GM18507 (cell line): ENCODE measurements at places on chromosomes 13 and 19.

- DNase-seq, result peak; percentile 99
Measured at GRCh38 chr19:4246767-4247593, at the start of gene YJU2. TSS of gene YJU2 (plus strand) at chr19:4247080. CDS start at chr19:4247147, 67 bp downstream.

- no peak for DNase-seq
Measured at GRCh38 chr19:3537101-3537437, 1.9 kb upstream of the TEKTIP1 start.

- no peak for DNase-seq
Measured at GRCh38 chr13:39676315-39676876, 20.9 kb downstream of the COG6 start.

DNA sequence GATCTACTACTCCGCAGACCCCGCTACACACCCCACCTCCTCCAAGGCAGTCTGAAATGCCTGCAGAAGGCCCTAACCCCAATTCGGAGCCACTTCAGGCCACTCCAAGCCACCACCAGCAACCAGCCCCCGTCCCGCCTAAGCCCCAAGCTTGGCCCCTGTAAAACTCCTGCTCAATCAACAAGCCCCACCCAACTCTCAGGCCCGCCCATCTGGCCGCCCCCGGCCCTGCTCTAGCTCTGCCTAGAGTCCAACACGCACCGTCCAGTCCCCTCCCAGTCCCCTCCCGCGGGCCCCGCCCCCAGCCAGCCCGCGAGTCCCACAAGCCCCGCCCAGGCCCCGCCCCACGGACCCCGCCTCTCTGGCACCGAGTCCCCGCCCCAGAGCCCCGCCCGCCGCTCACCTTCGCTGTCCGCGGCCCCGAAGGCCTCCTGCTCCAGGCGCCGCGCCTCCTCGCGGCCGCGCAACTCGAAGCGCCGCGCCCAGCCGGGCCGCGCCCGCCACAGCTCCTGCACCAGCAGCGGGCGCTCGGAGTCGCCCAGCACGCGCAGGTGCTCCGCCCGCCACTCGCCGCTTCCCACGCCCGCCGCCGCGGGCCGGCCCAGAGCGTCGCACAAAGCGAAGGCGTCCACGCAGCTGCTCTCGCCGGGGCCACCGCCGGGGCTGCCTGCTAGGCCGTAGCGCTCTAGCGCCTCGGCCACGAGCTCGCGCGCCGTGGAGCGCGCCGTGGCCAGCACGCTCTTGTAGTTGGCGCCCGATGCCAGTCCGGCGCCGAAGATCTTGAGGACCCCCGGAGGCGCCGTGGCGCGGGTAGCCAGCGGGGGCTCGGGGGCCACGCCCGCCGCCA lies 1.6 kb downstream of the RASIP1 start:
- peak; percentile 97 for DNase-seq

DNA sequence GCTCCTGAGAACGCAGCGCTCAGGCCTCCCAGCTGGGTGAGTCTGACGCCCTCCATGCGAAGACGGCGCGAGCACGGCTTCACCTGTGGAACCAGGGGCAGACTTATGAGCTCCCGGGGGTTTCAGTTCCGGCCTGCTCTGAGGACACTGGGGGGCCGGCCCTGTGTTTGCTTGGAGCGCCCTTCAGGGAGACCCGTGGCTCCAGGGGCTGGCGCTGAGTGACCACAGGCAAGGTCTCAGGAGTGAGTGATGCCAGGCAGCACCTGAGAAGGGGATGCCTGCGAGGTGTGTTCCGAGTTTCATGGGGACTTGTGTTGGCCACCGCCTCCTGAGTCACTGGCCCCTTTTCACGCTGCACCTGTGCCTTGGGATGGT lies 4.5 kb downstream of the MCF2L start:
- no peak for DNase-seq

DNA sequence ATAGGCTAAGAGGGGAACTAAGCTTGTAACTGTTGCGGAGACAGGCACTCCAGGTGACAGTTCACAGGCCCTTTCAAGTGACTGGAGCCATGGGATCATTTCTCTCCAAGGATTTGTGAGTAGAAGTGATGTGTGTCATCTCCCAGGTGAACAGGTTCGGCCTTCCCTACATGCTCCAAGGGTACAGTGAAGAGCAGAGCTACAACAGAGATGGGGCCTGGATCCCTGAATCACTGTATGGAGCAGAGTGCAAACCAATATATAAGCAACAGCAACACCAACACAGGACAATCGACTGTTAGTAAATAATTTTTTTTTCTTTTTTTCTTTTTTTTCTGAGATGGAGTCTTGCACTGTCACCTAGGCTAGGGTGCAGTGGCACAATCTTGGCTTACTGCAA lies 15.0 kb downstream of the ZSCAN18 start:
- no peak for DNase-seq

GRCh38 chr13:23477101-23477500 lies 43.6 kb upstream of the SACS start:
- DNase-seq, result no peak

- DNase-seq, result no peak
Measured at GRCh38 chr19:18109733-18110608, 12.4 kb downstream of the MAST3 start.

- no peak for DNase-seq
Measured at GRCh38 chr13:74452176-74452575, 318.0 kb upstream of the KLF12 start.

- no peak for DNase-seq
Measured at GRCh38 chr13:19178901-19179593, 2.6 kb downstream of the TUBA3C start.

- DNase-seq, result no peak
Measured at GRCh38 chr19:45450012-45450333, 17.8 kb upstream of the FOSB start.

DNA sequence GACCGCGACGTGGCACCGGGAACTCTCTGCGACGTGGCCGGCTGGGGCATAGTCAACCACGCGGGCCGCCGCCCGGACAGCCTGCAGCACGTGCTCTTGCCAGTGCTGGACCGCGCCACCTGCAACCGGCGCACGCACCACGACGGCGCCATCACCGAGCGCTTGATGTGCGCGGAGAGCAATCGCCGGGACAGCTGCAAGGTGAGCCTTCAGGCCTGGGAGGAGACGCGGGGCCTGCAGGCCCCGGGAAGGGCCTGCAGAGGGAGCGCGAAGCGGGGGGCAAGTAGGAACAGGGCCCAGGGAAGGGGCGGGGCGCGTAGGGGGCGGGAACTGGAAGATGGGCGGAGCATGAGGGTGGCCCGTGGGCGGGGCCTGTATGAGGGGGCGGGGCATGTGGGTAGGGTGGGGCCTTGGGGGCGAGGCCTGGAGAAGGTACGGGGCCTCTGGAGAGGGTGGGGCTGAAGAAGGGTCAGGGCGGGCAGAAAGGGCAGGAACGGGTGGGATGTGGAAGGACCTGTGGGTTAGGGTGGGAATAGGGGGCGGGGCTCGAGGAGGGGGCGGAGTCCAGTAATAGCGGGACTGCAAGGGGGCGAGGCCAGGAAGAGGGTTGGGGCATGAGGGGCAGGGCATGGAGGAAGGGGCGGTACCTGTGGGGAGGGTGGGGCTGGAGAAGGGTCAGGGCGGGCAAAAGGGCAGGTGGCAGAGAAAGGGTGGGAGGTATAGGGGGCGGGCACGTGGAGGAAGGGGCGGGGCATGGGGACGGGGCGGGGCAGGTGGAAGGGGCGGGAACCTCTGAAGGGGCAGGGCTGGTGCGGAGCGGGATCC lies 2.5 kb downstream of the CFD start:
- DNase-seq, result peak; percentile 69

- no peak for DNase-seq
Measured at GRCh38 chr19:23810496-23810895, 51.8 kb upstream of the ZNF681 start.

DNA sequence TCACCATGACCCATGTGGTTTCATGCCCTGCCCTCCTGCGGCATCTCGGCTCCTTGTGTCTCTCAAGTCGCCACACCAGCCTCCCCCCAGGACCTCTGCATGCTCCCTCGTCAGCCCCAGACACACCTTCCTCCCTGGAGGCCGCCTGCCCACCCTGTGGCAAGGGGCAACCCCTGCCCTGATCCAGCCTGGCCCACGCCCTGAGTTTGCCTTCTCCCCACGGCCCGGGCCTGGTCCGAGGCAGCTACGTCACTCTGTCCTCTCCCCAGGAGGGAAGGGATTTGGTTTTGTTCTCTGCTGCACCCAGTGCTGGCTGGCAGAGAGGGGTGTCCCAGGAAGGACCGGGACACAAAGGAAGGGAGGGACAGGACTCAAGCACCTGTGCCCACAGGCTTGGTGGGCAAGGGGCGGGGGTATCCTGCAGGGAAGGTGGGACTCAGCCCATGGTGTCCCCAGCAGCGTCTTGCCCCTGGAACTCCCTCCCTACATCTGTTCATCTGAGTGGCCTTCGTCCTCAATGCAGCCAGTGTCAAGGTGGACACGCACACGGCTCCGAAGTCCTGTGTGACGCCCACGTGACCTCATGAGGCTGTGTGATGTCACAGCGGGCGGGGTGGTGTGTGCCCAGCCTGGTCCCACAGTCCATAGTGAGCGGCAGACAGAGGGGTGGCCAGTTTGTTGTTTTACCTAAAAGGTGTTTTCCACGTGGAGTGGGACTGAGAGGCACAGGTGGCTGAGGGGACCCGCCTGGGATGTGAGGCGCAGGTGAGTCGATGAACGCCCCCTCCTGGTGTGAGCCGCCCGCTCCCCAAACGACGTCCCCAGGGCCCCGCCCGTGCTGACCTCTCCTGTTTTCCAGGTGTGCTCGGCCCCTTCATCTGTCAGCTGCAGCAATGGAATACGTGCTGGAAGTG lies at the start of gene TEX29:
TEX29 (plus strand) TSS at position 645 of the 914 bp plus-strand sequence; CDS start at position 894, 249 bp downstream.
- DNase-seq, result no peak

GRCh38 chr13:59946944-59947343 lies 216.8 kb downstream of the DIAPH3 start:
- no peak for DNase-seq

- DNase-seq, result no peak
Measured at GRCh38 chr19:3625996-3626472, 556 bp downstream of the CACTIN start.

- no peak for DNase-seq
Measured at GRCh38 chr13:75995966-75996365, 359.8 kb downstream of the LMO7 start.

DNA sequence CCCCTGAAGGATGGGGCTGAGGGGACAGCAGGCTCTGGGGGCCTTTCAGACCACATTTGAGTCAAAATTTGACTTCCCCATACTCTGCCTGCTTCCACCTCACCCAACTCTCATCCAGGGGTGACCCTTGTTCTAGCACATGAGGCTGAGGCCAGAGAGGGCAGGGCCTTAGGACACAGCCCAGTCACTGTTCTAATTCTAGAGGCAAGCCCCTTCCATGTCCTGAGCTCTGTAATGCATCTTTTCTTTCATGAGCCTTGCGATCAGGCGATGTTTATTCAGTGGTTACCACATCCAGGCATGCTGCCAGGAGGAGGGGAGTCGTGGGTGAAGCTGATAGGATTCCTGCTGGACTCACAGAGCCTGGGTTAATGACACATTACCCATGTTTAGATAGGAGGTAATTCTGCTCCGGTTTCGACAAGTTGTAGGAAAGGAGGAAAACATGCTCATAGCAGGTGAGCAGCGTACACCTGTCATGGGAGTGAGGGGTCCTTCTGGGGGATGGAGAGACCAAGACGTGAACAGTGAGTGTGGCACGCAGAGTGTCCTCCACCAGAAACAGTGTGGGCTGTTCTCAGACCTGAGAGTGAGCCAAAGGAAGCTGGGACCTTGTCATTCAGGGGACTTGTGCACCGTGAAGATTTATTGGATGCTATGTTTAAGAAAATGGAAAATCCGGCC lies 9.3 kb downstream of the RPS9 start:
- no peak for DNase-seq

GRCh38 chr19:7522923-7523667 lies 671 bp downstream of the MCOLN1 start:
- DNase-seq, result no peak
